ENCODE measurements at places on chromosomes 5 and 9. TPM values are rescaled to one million over a fixed set of nuclear protein-coding genes. Genes with fewer than 3 reads are reported as not detected.

GRCh38 chr5:15168358-15168757 lies 296.8 kb upstream of the ANKH start:
- H3K27ac ChIP-seq: no peak overlapping the region
- no peak overlapping the region for H3K4me3 ChIP-seq
- no peaks in the 10 kb centered on the region for H3K27me3 ChIP-seq
- no peaks in the 10 kb centered on the region for H3K36me3 ChIP-seq
- no peak for DNase-seq

DNA sequence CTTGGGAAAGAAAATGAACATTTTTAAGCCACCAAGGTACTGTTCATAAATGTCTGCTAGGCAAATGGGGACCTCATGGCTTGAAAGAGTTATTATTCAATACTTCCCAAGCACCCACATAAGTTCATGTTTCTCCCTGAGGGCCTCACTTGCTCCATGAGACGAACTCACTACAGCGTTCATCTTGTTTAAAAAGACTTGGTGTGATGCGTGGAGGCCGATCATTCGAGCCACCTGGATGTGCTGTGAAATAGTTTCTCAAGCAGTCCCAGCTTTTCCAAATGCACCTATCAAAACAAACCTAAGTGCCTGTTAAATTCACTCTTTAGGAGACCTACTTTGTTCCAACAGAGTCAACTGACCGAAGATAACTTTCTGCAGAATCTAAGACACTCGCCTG lies 103.2 kb downstream of the LHFPL2 start:
- no peaks in the 10 kb centered on the region for H3K36me3 ChIP-seq
- H3K27ac ChIP-seq: no peak overlapping the region
- peaks cover 9% of the 10 kb centered on the region for H3K4me1 ChIP-seq
- DNase-seq: no peak
- no peak overlapping the region for H3K4me3 ChIP-seq

Gene SNCAIP
- 3.2 TPM for total RNA-seq

DNA sequence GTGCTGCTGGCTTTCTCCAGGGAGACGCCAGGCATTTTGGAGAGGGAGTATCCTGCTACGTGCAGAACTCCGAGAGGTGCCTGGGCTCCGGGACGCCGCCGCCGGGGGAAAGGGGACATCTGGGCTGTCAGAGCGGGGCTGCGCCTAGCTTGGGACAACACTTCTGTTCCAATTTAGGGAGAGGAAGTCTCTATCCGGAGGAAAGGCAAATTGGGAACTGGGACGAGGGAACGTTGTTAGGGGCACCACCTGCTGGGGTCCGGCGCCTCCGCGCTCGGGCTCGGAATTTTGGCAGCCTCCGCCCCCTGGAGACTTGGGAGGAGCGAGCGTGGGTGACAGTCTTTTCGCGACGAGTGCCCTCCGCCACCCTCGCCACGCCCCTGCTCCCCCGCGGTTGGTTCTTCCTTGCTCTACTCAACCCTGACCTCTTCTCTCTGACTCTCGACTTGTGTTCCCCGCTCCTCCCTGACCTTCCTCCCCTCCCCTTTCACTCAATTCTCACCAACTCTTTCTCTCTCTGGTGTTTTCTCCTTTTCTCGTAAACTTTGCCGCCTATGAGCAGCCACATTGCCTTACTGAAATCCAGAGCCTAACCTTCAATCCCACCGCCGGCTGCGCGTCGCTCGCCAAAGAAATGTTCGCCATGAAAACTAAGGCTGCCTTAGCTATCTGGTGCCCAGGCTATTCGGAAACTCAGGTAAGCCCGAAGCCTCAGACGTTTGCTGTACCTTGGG lies 1.6 kb downstream of the TSLP start:
- H3K27ac ChIP-seq: peak overlapping the region; percentile 73
- no peaks in the 10 kb centered on the region for H3K36me3 ChIP-seq
- H3K4me3 ChIP-seq: peak overlapping the region; percentile 58
- peaks cover 36% of the 10 kb centered on the region for H3K4me1 ChIP-seq
- no peak for DNase-seq
- no peaks in the 10 kb centered on the region for H3K27me3 ChIP-seq

GRCh38 chr9:108536836-108537601 lies 318.8 kb downstream of the ACTL7B start:
- no peak for DNase-seq
- H3K27me3 ChIP-seq: no peaks in the 10 kb centered on the region
- H3K36me3 ChIP-seq: no peaks in the 10 kb centered on the region
- H3K4me3 ChIP-seq: no peak overlapping the region

Gene PITX1
- 625 TPM for total RNA-seq

Gene LCNL1
- total RNA-seq: not detected

GRCh38 chr5:71482132-71482531 lies 26.7 kb downstream of the BDP1 start:
- H3K36me3 ChIP-seq: peaks cover 83% of the 10 kb centered on the region
- no peak for DNase-seq
- H3K27ac ChIP-seq: no peak overlapping the region
- H3K4me1 ChIP-seq: peaks cover 16% of the 10 kb centered on the region

GRCh38 chr5:173739741-173740140 lies 123.3 kb upstream of the BOD1 start:
- no peak overlapping the region for H3K4me3 ChIP-seq
- H3K4me1 ChIP-seq: no peaks in the 10 kb centered on the region
- H3K36me3 ChIP-seq: no peaks in the 10 kb centered on the region
- DNase-seq: no peak
- no peaks in the 10 kb centered on the region for H3K27me3 ChIP-seq

Gene ZNF366
- 0.48 TPM for total RNA-seq

All from esophagus squamous epithelium (tissue), 5 donors.